ENCODE measurements at places on chromosomes 3 and 15.

- no peak for DNase-seq
Measured at GRCh38 chr3:170642882-170643601, 57.2 kb upstream of the SLC7A14 start.

DNA sequence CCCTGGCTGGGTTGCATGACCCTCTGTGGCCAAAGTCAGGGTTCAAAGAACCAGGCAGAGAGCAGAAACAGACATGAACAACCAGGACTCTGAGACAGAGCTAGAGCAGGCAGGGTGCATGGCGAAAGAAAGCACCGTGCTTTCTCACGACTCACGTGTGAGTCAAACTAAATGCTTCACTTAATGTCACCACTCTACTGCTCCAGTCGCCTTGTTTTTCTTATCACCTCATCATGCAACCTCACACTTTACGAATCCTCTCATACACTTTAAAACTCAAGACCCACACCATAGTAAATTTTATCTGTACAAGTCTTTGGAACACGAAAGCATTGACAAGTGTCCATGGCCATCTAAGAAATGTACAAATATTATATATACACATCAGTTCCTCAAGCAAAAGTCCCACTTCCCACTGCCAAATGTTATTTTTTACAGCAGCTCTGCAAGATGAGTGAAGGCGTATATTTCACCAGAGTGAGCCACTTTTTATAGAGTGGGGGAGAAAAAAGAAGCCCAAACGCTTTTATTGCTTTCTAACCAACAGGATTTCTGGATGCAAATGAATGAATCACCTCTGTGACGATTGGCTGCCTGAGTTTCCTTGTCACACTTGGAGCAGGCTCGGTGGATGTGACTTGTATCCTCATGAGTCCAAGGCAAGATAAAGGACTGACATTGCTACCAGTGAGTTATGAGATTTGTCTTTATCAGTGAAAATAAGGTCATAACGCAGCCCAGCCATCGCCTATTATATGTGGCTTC is 16.0 kb upstream of the MEGF11 start:
- DNase-seq = no peak

- DNase-seq = no peak
Measured at GRCh38 chr15:24985224-24985623, 30.4 kb downstream of the SNRPN start.

GRCh38 chr15:98684995-98685525 is 36.7 kb downstream of the IGF1R start:
- DNase-seq = no peak

- no peak for DNase-seq
Measured at GRCh38 chr3:155411500-155412223, 118.2 kb upstream of the STRIT1 start.

Measured in SK-N-MC (cell line).